Tibial artery (tissue), 4 donors: ENCODE measurements at places on chromosomes 6 and 20.
A peak's percentile ranks its signal among the peaks of the same experiment; 100 is the strongest.

GRCh38 chr6:85637579-85637978, 5.1 kb downstream of the SYNCRIP start:
- DNase-seq = no peak

DNA sequence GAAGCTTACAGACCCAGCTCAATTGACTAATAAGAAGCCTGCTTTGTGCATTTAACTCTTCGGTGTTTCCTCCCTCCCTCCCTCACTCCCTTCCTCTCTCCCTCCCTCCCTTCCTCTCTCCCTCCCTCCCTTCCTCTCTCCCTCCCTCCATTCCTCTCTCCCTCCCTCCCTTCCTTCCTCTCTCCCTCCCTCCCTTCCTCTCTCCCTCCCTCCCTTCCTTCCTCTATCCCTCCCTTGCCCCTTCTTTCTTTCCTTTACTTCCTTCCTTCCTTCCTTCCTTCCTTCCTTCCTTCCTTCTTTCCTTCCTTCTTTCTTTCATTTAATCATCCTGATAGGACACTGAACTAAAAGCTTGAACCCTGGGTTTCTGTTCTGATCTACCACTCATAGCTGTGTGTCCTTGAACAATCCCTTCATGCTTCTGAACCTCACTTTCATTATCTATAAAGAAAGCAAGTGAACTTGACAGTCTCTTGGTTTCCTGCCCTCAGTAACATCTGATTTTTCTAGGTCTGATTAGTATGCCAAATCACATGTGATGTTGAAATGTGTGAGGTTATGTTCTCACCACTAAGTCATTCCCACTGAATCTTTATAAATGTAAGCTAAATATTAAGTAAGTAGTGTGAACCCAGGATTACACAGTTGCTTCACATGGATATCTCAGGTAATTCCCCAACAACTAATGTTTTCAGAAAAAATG, 132.3 kb upstream of the BMP2 start:
- no peak for DNase-seq

GRCh38 chr6:61755739-61756138, 530.3 kb downstream of the KHDRBS2 start:
- DNase-seq = no peak

DNA sequence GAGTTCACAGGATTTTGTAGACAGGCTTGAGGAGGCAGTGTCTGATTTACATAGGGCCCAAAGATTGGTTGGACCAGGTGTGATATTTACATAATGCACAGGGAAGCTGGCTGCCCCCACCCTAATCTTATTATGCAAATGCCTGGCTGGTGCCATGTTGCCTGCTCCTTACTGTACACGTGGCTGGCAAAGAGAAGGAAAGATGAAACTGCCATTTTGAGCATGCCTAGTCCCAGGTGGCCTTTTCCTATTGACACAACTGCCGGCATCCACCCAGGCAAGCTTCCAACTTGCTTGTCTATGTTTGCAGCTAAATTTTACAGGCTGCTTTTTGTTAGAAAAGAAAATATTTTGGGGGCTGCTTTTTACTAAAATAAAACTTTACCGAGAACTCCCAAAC, 174.6 kb downstream of the LMBRD1 start:
- no peak for DNase-seq

GRCh38 chr20:33789109-33789857, 21.9 kb upstream of the CHMP4B start:
- DNase-seq = no peak

DNA sequence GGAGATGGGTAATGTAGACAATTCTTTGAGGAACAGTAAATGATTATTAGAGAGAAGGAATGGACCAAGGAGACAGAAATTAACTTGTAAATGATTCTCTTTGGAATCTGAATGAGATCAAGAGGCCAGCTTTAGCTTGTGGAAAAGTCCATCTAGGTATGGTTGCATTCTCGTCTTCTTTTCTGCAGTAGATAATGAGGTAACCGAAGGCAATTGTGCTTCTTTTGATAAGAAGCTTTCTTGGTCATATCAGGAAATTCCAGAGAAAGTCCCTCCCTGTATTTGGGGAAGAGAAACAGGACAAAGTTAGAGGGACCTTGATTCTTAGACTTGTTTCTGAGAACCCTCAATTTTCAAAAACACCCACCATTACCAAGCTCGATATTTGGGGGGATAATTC, 109.1 kb upstream of the PRSS16 start:
- DNase-seq = no peak

DNA sequence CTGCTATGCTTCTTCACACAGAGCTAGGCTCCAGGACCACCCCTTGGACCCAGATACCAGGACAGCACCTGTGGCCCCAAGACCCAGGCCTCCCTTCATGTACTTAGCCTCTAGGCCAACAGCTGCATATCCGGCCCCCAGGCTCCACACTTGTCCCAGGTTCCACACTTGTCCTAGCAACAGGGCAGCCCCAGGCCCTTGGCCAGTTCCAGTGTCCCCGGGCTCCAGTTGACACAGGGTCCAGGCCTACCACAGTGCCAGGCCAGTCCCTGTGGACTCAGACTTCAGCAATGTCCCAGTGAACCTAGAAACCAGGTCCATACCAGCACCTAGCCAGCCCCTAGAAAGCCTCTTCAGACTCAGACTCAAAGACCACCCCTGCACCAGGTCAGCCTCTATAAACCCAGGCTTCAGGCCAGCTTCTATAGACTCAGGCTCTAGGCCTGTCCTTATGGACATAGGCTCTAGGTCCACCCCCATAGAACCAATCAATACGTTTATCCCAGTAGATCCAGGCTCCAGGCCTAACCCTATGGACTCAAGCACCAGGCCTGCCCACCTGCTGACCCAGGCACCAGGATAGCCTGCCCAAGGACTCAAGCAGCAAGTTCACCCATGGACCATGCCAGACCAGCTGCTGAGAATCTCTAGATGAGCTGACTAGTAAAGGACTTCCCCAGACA, 46.3 kb downstream of the RCAN2 start:
- DNase-seq = no peak

DNA sequence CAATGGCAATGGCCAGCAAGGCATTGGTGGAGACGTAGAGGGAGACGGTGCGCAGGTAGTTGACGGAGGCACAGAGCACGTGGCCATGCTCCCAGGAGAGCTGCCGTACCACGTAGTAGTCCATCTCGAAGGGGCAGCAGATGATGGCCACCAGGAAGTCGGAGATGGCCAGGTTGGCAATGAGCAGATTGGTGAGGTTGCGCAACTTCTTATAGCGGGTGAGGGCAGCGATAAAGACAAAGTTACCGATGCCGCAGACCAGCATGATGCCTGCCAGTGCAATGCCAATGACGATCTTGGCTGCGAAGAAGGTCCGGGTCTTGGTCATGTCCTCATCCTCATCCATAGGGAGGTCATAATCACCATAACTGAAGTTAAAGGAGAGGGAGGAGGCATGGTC, 2.8 kb downstream of the PROKR2 start:
- DNase-seq = no peak

GRCh38 chr6:16737925-16738324, 23.3 kb downstream of the ATXN1 start:
- DNase-seq = no peak

DNA sequence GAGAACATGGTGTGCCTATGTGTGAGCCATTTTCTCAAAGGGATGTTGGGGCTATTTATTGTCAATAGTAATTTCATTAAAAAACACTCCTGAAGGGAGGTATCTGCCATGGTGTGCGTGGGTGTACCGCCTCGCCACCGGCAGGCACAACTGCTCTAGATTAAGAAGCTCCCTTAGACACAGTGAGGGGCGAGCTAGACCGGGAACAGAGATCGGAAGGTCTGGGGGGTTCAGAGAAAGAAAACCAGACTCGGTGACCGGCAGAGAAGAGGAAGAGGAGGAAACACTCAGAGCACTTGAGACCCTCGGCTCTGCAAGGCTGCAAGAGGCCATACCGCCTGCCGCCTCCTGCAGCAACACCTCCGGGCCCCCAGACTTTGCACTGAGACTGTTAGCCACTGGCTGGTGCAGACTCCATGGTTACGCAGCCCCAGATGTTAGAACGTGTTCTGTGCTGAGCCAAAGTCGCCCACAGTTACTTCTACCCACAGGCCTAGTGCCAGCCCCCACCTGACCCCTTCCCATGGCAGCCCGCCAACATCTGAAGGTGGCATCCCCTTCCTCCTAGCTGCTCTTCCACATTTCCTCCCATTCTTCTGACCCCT, 18.1 kb downstream of the PXDC1 start:
- peak; percentile 19 for DNase-seq

DNA sequence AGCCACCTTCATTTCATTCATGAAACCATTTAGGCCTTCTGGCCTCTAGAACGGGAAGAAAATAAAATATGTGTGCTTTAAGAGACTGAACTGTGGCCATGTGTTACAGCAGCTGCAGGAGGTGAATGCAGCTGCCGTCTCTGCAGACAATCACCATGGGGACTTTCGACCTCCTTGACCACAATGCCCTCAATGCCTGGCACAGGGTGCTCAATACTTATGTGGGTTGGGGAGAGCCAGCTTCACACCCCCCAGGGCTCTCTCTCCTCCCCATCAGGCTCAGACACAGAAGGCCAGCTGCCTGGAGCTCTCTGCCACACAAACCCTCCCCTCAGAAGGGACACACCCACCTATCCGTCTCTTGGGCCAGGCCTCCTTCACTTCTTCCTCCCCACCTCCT, 43.5 kb downstream of the ANKRD60 start:
- no peak for DNase-seq

GRCh38 chr20:24046888-24047287, 58.3 kb upstream of the GGTLC1 start:
- no peak for DNase-seq
